ENCODE measurements at places on chromosomes 1 and 21.

DNA sequence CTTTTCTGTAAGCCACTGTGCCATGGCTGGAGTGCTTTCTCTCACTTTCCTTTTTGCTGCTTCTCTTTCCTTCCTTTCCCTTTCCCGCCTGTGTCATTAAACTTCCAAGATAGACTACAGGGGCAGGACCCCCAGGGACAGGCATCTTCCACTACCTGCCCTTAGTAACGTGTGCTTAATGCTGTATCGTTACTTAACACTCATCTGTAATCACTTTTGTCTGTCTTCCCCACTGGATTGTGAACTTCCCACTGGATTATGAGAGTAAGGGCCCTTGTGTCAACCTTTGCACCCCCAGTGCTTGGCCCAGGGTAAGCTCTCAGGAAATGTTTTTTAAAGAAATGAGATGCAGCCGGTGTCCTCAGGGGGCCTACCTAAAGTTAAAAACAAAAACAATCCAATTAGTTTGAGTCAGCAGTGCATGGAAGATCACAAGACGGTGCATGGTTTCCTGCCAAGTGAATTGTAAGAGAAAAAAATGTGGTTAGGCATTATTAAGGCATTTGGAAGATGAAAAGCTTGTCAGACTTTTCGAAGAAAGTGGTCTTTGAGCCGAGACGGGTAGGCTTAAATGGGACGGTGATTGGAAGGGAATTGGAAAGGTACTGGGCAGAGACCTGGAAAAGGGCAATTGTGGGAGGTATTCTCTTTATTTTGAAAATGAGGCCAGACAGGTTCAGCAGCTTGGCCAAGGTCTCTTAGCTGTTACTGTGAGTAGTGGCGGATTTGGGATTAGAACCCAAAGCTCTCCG, 958 bp downstream of the LYPLAL1 start:
- peak; percentile 13 for DNase-seq

- no peak for DNase-seq
Measured at GRCh38 chr1:247077876-247078257, 744 bp downstream of the ZNF670 start.

GRCh38 chr21:30981403-30981802, 56.9 kb downstream of the KRTAP19-8 start:
- DNase-seq = no peak

- no peak for DNase-seq
Measured at GRCh38 chr21:25457946-25458345, 149.3 kb downstream of the MRPL39 start.

DNA sequence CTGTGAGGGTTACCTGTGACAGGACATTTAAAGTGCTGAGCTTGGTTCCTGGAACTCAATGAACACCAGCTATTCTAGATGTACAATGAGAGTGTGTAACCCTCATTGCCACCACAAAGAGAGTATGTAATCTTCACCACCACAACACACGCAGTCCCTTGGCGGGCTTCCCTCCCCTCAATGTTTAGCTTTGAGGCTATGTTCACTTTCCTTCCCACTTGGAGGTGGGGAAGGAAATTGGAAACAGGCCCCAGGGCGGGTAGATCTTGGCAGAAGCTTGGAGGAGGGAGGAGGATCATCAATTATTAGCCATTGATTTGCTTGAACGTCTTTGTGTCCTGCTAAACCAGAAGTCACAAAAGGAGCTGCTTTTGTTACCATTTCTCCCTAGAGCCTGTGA, 8.3 kb upstream of the COL16A1 start:
- DNase-seq = no peak

GRCh38 chr1:91572044-91572443, 71.4 kb downstream of the CDC7 start:
- DNase-seq = no peak

- no peak for DNase-seq
Measured at GRCh38 chr1:41653574-41653973, 169.1 kb upstream of the EDN2 start.

GRCh38 chr21:15735409-15735808, 5.6 kb downstream of the USP25 start:
- DNase-seq = no peak

DNA sequence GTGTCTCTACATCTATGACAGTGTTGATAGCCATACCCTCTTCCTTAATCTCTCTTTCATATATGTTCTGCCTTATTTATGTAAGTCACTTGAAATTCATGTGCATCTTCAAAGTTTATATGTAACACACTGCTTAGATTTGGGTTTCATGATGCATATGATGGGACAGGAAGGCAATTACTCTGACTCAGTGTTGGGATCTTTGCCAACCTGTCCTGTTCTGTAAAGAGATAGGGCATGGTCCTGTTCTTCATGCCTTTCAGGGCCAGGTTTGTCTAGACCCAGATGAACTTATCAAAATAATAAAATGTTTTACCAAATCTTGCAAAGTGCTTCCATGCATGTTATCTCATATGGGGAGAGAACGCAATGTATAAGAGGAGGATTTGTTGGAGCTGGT, 69.5 kb downstream of the TMPRSS15 start:
- DNase-seq = no peak

DNA sequence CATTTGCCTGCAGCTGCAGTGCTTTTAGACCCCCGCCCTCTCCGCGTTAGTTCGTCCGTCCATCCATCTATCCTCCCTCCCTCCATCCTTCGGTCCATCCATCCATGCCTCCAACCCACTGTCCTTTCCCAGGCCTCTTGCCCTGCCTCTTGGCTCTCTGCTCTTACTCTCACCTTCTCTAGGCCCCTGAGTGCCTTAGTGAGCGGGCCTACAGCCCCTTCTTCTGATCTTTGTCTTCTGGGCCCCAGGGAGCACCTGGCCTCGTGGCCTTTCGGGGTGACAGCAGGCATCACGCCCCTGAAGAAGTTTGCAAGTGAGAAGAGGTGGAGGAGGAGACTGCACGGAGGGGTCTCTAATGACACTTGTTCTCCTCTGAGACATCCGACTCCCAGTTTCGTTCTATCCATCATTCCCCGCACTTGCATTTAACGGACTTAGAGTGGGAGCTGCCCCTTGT, 842 bp downstream of the ATXN7L2 start:
- no peak for DNase-seq

DNA sequence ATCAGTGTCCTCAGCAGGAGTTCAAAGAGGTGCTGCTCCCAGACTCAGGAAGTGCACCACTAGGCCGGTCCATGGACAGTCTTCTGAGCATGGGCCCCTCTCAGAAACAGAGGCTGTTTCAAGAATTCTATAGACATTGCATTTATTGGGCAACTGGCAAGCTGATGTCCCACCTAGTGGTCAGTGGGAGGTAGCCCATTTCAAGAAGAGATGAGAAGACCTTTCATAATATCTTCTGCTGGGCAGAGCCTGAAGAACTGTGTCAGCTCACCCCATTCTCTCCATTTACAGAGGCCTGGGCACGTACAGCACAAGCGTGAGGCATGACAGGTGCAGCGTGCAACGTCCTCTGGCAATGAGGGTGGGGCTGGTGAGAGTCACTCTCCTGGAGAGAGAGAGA, 216.0 kb downstream of the DYRK1A start:
- peak; percentile 44 for DNase-seq

DNA sequence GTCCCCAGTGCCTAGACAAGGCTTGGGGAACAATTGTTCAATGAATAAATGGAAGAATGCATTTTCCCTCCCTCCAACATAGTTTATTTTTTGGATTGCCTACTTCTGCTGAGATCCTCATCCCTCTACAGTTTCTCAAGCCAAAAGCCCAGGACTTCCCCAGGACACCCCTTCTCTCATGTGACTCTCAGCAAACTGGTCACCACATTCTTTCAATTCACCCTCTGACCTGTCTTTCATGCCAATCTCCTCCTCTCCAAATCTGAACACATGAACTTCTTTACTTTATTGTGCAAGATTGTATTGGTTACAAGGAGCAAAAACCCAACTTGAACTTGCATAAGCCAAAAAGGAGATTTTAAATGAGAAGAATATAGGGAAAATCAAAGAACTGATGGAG, 103.2 kb upstream of the JUN start:
- no peak for DNase-seq

- DNase-seq = no peak
Measured at GRCh38 chr1:161989108-161989507, 34.6 kb downstream of the OLFML2B start.

- DNase-seq = no peak
Measured at GRCh38 chr1:230550428-230550827, 91.9 kb upstream of the COG2 start.

DNA sequence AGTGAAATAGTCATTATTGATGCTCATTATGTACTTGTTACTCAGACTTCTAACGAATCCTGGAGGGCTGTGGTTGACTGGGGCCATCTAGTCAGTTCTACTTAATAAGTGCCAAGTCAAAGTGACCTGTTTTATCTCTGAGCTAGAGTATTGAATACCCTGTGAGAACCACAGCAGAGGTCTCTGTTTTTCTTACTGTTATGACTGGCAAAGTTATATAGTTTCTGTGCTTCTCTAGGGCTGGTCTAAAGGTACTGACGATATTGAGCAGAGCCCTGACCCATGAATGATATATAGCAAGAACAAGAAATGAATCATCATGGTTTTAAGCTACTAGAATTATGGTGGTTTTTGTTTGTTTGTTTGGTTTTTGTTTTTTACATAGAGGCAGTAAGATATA, 555.8 kb downstream of the PLA2G4A start:
- DNase-seq = no peak

DNA sequence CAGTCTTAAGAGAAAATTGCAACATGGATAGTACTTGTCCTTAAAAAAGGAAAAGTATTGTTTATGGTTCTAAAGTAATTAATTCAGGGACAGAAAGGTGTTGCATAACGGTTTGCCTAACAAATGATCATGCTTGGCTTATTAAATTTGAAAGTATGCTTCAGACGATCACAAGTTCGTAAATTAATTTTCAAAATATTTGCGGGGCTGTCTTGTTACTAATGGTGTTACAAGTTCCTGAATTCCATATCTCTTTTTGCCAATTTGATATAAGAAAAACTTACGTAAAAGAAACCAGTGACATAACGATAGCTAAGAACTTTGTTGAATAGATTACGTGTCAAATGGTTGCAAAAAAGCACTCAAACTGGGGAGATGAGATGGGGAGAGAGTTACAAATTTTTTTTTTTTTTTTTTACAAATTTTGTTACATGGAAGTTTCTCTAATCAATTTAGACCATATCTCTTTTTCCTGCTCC, 1.3 kb downstream of the AGO3 start:
- DNase-seq = no peak

DNA sequence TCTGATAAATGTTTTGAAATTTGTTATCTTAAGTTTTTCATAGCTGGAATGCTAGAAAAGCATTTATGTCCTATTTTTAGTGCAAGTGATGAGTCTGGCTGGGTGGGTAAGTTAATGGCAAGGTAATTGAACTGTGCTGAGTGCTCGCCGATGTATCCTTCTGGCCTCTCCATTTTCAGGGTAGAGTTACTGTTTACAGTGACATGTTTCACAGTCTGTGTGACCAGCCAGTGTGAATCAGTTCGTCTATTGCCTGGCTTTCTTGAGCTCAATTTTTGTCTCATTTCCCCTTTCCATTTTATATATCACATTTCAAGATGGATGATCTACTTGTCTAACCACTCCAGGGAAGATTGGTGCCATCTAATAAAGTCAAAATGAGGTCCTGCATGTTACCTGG, 44.1 kb downstream of the ITSN1 start:
- DNase-seq = no peak

DNA sequence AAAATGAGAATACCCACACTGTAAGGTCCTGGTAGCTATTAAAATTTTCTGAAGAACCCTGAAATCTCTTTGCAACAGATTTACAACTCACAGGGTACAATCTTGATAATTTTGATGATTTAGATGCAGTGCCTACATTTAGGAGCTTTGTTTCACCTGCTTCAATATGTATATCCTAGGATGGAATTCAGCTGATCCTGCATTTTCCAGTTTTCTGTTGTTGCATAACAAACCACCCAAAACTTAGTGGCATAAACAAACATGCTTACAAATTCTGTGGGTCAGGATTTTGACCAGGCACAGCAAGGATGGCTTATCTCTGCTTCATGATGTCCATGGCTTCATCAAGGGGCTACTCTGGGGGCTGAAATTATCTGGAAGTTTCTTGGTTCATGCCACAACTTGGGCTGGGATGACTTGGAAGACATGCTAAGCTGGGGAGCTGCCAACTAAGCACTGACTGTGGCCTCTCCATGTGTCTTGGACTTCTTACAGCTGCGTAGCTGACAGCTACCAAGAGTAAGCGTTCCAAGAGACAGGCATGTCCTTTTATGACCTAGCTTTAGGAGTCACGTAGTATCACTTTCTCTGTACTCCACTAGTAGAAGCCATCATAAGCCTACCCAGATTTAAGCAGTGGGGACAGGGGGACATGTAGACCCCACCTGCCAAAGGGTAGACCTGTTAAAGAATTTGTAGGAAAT, 108.5 kb downstream of the CACHD1 start:
- no peak for DNase-seq

DNA sequence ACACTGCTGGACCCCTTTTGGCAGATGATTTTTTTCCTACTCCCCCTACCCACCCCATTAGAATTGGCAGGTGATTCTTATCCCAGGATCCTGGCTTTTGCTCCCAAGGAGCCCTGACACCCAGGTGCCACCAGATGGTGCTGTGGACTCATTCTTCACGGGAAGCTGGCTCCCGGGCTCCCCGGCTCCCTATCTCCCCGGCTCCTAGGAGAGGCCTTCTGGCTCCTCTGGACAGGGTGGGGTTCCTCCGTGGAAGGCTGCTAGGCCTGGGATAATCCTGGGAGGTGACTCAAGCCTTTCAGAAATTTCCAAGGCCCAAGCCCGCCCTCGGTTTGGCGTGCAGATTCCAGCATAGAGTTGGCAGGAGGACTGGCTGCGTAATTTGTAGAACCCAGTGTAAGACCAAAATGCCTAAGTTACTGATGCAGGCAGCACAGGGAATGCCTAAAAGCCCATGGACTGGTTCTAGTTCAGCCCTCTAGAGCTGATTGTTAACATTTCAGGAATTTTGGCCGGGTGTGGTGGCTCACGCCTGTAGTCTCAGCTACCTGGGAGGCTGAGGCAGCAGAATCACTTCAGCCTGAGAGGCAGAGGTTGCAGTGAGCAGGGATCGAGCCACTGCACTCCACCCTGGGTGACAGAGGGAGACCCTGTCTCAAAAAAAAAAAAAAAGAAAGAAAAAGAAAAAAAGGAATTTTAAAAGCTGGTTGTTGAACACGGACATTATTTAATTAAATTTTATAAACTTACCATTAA, 6.8 kb upstream of the BSDC1 start:
- DNase-seq = peak; percentile 78

DNA sequence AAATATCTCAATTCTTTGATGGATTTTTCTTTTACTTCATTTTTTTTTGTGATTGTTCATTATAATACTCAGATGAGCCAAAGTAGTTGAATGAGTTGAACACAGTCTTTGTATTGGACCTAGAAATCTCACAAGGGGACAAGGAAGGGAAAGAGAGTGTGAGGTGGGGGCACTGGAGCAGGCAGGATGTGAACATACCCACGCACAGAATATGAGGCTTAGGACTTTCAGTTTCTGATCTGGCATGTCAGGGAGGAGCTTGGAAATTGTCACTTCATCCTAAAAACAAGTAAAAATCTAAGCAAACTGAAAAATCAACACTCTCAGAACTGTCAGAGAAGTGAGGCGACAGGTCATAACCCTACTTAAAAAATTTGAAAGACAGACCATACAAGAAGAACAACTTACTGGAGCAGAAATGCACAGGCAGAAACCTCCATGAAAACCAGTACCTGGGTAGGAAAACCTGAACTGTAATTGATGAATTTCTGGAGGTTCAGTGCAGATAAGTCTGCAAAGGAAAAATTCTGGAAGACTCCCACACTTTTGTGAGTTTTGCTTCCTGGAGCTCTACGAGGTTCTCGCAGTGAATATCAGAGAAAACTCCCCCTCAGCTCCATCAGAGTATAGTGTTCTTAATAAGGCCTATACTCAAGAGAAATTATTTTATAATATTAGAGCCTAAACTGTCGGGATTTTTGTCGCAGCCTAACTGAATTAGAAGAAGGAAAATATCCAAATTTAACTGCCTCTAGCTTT, 3.6 kb upstream of the PTGS2 start:
- DNase-seq = no peak

GRCh38 chr1:35175098-35175576, 17.8 kb downstream of the SFPQ start:
- DNase-seq = no peak
